Astrocyte (in vitro differentiated cells and primary cell): ENCODE measurements at places on chromosomes 6 and 20. TPM values are rescaled to one million over a fixed set of nuclear protein-coding genes. Genes with fewer than 3 reads are reported as not detected.

DNA sequence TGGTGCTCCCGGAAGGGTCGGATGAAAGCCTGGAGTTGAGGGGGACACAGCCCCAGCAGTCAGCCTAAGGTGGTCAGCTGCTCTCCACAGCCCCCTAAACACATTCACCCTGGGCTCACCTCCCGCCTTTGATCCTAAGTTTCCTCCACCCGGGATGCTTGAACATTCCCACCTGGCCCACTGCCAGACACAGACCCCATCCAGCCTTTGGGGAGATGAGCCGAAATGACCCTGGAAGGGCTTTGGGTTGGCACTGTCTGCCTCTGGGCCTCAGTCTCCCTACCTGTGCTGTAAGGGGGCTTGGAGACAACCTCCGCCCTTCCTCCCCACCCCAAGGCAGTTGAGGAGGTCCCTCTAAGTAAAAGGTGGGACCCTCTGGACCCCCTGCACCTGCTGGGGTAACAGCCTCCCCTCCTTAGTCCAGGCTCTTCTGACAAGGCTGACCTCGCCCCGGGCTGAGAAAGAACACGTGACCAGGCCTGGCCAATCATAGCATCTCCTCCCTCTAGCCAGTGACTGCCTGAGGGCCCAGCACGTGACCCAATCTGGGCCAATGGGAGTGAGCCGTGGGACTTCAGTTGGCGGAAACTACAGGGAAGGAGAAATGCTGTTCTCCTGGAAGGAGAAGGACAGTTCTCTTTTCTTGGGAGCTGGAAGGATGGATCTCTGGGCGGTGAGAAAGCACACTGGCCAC, 16.9 kb upstream of the UBE2V1 start:
- no peak for DNase-seq

DNA sequence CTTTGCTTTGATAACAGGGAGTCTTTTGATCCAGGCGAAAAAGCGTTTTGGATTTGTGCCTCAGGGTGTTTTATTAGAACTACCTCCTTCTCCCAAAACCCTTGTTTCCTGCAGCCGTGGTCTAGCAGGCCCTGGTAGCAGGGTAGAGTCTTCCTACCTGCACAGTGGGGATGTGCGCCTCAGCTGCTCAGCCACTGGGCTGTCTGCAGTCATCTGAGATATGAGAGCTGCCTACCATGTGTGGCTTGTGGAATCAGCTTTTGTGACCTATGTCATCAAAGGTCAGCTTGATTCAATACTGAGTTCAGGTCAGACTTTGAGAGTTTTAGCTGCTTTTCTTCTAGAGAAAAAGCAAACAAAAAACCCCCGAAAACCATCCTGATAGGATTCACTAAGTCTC, 279.5 kb downstream of the CLIC5 start:
- no peak for DNase-seq

- DNase-seq: peak; percentile 64
These were observed 1.0 kb upstream of the VSTM2L start for GRCh38 chr20:37901654-37902503.

DNA sequence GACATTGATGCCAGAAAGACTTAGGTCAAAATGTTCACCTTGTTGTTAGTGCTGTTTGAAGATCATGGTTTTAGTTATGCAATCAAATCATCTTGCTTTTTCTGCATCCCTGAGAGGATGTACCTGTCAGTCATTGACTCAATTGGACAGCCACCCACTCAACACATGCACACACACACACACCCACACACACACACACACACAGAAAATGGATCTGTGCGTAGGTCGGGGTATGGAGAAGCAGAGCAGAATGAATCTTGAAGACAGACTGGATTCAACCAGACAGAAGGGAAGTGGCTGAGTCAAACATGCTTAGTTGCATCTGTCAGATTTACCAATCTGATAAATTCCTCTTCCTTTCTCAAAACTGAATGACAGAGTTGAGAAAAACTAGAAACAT, 19.1 kb upstream of the ZSCAN23 start:
- DNase-seq: no peak

DNA sequence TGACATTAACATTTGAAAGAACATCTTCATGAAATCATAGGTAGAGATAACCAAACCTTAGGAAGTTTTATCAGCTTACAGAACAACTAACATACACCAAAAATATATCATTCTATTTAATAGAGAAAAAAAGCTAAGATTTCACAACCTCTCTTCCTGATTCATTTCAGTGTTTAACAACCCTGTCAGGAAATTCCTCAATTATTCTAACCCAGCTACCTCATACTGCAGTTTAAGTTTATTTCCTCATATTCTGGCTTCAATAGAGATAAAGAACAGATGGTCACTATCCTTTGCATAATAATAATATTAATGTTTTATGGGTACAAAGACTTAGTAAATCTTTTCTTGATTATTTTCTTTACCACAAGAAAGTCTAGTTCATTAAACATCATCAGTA, 112.9 kb upstream of the HSF2 start:
- DNase-seq: no peak

GRCh38 chr6:147156799-147157382, 47.3 kb upstream of the STXBP5 start:
- peak; percentile 39 for DNase-seq

GRCh38 chr6:108904741-108905140, 56.5 kb downstream of the ARMC2 start:
- DNase-seq: no peak

RPS6KA2 gene
- 33.5 and 38.8 TPM in 2 replicates for total RNA-seq

DNA sequence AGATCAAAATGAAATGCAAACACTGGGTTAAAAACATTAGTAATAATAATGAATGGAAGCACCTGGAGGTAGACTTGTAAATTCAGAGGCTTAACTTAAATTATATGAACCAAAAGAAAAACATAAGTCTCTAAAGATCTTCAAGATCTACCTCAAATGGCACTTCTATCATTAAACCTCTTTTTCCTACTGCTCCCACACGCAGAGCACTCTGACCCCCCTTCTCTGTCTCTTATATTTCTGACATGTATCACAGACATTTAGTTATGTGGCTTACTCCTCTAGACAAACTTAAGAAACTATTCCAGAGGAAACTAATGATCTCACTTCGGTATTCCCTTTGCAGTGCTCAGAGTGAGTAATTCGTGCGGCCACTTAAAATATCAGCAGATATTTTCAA, 1.1 kb downstream of the TBC1D32 start:
- DNase-seq: no peak

DNA sequence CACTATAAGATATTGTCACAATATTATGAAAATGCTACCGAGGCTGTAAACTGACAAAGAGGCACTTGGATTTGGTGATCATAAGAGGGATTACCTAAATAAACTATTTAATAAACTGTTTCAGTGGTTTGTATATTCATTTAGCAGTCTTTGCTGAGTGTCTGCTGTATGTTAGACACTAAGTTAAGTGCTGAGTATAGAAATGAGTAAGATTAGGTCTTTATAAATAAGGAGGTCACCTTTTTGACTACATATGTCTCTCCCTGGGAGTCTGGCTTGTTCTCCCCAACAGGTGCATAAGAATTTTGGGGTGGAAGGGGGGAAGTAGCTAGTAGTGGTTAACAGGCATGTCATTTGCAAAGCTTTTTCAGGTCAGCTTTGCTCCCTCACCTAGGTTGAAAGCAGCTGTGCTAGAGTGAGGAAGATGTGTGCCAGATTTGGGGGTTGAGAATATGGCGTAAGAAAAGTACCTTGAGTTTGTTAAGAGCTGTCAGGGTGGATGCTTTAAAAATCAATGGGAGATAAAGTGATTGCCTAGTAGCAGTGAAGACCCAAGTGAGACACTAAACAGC, 246.3 kb downstream of the ZFAND3 start:
- no peak for DNase-seq

DNA sequence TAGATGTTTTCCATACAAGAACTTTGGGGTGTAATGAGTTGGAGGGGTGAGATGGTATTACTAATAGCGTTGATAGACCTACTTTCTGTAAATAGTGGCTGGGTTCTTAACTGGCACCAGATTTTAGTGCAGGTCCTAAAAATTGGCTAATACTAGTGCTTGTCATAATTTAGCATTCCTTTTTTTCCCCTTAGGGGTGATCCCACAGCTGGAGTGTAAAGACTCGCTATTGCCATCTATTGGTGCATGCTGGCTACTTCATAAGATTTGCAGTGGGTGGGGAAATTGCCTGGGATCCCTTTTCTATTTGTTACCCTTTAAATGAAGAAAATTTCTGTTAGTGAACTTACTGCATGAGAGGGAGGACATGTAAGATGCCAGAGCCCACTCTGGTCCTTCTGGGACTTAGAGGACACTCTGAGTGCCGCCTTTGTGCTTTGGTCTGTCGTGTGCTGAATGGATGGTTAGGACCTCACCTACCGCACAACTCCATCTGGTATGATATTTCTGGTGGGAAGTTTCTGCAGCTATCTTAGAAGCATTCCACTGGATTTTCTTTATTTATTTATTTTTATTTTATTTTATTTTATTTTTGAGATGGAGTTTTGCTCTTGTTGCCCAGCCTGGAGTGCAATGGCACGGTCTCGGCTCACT, 195.5 kb downstream of the JARID2 start:
- DNase-seq: peak; percentile 40

- DNase-seq: peak; percentile 39
These were observed 59.2 kb upstream of the EYA2 start for GRCh38 chr20:46835418-46835817.

ETV7 gene
- 1.9 and 2.4 TPM in 2 replicates for total RNA-seq

NRN1 gene
- 0.82 and 1.0 TPM in 2 replicates for total RNA-seq

DNA sequence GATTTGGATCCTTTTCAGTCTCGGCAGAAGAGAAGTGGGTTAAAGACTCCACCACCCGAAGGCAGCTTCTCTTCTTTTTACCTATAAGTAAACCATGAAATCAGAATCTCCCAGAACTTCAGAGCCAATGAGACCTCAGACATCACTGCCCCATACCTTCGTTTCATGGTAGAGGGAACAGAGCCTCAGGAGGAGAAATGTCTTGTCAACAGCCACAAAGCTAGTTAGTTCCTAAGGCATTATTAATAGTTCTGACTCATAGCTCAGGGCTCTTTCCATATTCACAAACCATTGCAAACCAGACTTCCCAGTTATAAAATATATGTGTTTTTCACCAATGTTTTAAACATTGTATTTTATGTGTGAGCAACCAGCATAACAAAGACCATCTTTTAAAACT, 118.7 kb upstream of the RIPOR2 start:
- DNase-seq: peak; percentile 85

CRIP3 gene
- total RNA-seq: not detected in 2 replicates

- peak; percentile 41 for DNase-seq
These were observed 6.3 kb downstream of the MAPK14 start for GRCh38 chr6:36033935-36034334.

GRCh38 chr6:1554476-1555310, 55.0 kb upstream of the FOXC1 start:
- DNase-seq: no peak
